ENCODE measurements at places on chromosomes 7 and 10. TPM values are rescaled to one million over a fixed set of nuclear protein-coding genes. Genes with fewer than 3 reads are reported as not detected.

Gene CARD11
- 118 TPM for total RNA-seq

DNA sequence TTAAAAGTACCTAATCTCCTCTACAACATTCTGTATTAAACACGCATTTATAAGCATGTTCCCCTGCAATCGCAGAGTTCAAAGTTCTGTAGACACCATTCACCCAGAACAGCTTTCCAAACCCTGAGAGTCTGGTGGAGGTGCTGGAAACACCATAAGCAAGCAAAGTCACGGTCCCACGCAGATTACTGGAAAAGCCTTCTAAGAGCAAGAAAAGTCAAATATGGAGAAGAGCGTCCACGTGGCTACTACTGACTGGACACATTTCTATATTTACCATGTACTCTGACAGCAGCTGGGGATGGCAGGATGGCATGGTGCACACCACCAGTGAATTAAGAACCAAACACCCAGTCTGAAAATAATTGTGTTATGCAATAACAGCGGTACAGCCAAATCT lies 97.7 kb downstream of the PARD3 start:
- no peaks in the 10 kb centered on the region for H3K4me1 ChIP-seq
- no peak for DNase-seq
- no peak overlapping the region for H3K4me3 ChIP-seq
- H3K36me3 ChIP-seq: no peaks in the 10 kb centered on the region

- DNase-seq: no peak
- no peaks in the 10 kb centered on the region for H3K4me1 ChIP-seq
- H3K36me3 ChIP-seq: no peaks in the 10 kb centered on the region
- no peak overlapping the region for H3K27ac ChIP-seq
- H3K4me3 ChIP-seq: no peak overlapping the region
Measured at GRCh38 chr7:28996836-28997235, 38.7 kb upstream of the TRIL start.

- DNase-seq: no peak
- no peaks in the 10 kb centered on the region for H3K27me3 ChIP-seq
- H3K4me3 ChIP-seq: no peak overlapping the region
- no peak overlapping the region for H3K27ac ChIP-seq
- H3K36me3 ChIP-seq: no peaks in the 10 kb centered on the region
Measured at GRCh38 chr7:158443688-158444483, 143.7 kb downstream of the PTPRN2 start.

GRCh38 chr10:905503-905902 lies 26.0 kb downstream of the LARP4B start:
- peaks cover 3% of the 10 kb centered on the region for H3K4me1 ChIP-seq
- H3K27me3 ChIP-seq: no peaks in the 10 kb centered on the region
- DNase-seq: no peak
- H3K27ac ChIP-seq: no peak overlapping the region
- H3K4me3 ChIP-seq: no peak overlapping the region

DNA sequence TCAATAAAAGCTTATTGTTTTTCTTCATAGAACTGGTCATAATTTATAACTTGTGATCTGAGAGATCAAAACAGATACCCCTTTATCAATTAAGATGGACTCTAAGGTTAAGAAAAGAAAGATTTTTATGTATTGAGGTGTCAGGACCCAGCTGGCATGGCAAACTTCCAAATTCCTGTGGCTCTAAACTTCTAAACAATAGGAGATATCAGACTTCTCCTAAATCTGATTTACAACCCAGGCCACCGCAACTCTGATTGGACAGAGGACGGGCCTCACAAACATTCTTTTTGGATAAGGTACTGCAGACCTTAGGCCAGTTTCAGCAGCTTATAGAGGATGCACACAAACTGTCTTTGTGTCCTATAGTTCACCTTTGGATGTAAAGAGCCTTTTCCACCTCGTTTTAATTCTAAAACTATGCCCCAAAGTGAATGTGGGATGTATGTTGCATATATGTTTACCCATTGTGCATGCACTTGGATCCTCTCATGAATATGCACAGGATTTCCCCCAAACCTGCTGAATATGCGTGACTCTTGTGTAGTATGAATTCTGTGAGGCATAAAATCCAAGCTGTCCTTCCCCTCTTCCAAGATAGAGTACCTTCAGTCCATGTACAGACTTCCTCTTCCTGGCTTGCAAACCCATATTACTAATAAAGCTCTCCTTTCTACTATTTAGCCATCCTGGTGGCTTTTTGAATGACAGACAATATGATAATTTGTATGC lies 69.0 kb downstream of the ELMO1 start:
- no peaks in the 10 kb centered on the region for H3K36me3 ChIP-seq
- no peaks in the 10 kb centered on the region for H3K4me1 ChIP-seq
- no peak overlapping the region for H3K27ac ChIP-seq

GRCh38 chr10:59036311-59037017 lies 140.0 kb upstream of the PHYHIPL start:
- H3K27ac ChIP-seq: no peak overlapping the region
- no peaks in the 10 kb centered on the region for H3K36me3 ChIP-seq
- no peak for DNase-seq
- H3K4me1 ChIP-seq: no peaks in the 10 kb centered on the region
- H3K27me3 ChIP-seq: no peaks in the 10 kb centered on the region

DNA sequence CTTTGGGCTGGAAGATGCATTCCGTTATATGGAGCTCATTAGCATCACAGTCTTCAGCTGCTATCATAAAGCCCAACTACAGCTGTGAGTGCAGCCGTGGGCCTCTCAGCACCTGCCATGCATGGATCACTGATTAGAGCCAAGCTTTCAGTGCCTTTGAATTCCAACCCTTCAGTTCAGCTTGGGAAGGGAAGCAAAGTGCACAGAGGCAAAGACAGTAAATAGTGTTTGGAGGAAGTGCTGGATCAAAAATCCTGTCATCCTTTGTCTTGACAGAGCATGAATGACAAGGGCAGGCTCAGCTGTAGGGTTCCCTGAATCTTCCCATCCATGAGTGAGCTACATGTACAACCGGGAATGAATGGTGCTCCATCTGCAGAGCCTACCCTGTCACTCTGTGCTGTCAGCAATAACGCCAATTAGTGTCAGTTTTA lies 153.7 kb downstream of the DNAJB9 start:
- H3K27ac ChIP-seq: no peak overlapping the region
- no peaks in the 10 kb centered on the region for H3K36me3 ChIP-seq
- DNase-seq: no peak
